IPS DF 6.9 (cell line): ENCODE measurements at places on chromosomes 4 and X.

DNA sequence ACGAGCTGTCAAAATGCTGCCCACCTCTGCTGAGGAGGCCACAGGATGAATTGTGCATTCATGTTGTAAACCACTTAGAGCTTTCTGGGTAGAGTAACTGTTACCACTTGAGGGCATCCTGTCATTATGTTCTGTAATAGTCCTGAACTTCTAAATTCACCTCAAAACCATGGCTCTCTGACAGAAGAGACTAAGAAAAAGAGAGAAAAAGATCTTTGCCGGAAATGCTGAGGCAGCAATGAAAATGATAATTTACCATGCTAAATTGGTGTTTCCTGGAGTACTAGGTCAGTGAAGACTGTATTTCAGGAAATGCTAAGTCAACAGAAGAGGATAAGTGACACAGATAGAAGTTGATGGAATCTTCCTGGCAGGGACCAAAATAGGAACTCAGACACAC is 942.3 kb upstream of the SLIT2 start:
- no peak for DNase-seq

- DNase-seq, result no peak
Observed at GRCh38 chrX:75155447-75155826, 646 bp downstream of the ABCB7 start.

DNA sequence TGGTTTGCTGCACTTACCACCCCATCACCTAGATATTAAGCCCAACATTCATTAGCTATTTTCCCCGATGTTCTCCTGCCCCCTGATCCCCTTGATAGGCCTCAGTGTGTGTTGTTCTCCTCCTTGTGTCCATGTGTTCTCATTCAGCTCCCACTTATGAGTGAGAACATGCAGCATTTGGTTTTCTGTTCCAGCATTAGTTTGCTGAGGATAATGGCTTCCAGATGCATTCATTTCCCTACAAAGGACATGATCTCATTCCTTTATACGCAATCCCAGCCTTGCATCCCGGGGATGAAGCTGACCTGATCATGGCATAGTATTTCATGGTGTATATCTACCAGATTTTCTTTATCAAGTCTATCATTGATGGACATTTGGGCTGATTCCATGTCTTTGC is 99.0 kb upstream of the DCAF12L2 start:
- no peak for DNase-seq

GRCh38 chrX:63561425-63561824 is 210.3 kb upstream of the SPIN4 start:
- DNase-seq, result no peak

DNA sequence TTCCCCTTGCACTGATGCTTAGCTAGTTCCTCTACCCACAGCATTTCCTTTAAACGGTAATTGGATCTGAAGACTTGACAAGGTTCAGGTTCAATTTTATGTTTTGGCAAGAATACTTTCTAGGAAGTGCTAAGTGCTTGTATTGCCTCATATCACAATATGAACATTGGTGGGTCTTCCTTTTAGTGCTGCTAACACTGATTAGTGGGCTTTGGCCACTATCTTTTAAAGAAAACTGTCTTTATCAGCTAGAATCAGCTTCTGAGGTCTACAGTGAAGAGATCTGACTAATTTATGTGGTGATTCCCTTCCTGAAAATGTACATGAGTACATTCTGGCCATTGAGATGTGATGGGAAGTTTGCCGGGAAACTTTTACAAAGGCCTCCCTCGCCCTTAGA is 316.7 kb upstream of the KLF3 start:
- DNase-seq, result no peak

DNA sequence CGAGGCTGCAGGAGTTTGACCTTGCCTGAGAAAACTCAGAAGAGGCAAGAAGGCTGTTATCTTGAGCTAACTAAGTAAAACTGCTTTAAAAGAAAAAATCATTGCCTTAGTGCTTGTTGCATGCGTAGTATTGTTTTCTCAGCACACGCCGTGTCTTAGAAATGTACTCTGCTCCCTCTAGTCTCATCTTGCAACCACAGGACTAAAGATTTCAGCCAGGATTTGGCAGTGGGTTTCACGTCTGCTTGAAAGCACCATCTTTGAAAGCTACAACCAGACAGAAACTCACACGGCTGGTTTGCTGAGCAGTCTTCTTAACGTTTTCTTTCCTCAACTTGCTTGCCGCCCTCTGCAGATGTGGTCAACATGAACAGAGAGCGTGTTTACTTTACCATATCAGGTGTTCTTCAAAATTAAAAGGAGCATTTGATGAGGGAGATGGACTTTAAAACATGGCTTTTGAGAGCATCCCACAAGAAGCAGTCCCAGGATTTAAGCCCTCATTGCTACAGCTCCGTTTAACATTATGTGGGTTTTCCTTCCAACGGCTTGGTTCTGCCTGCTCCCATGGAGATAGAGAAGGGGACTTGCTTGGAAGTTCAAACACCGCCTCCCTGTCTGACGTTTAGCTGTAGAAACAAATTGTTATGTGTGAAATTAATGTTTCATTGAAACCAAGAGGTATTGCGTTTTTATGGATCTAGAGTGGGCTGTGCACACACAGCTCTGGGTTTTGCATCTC is 3.4 kb downstream of the SORCS2 start:
- no peak for DNase-seq

DNA sequence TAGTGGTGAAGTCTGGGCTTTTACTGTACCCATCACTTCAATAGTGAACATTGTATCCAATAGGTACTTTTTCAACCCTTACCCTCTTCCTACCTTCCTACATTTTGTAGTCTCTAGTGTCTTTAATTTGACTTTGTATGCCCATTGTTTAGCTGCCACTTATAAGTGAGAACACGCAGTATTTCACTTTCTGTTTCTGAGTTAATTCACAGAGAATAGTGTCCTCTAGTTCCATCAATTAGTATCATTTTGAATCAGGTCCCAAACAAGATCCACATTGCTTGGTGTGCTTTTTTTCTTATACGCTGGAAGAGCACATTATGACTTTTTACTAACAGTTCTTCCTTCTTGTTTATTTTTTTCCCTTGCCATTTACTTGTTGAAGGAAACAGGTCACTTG is 176.0 kb upstream of the WDFY3 start:
- DNase-seq, result no peak

- no peak for DNase-seq
Observed at GRCh38 chr4:108081256-108081655, 87.5 kb downstream of the LEF1 start.

DNA sequence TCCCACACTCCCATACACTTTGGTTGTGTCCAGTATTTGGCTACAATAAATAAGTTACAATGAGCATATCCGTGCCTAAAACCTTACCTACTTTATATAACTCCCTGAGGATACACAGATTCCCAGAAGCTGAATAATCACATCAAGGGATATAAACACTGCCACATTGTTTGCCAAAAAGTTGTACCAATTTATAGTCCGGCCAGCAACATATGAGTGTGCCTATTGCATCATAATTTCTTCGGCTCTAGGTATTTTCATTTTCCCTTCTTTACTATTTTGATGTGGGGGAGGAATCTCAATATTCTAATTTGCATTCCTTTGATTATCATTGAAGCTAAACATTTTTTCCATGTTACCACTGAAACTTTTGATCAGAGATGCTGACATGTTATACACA is 146.4 kb downstream of the PCDH19 start:
- DNase-seq, result no peak

- no peak for DNase-seq
Observed at GRCh38 chr4:64682481-64682880, 273.2 kb upstream of the TECRL start.

- DNase-seq, result no peak
Observed at GRCh38 chrX:42823443-42823842, 45.5 kb upstream of the PPP1R2C start.

DNA sequence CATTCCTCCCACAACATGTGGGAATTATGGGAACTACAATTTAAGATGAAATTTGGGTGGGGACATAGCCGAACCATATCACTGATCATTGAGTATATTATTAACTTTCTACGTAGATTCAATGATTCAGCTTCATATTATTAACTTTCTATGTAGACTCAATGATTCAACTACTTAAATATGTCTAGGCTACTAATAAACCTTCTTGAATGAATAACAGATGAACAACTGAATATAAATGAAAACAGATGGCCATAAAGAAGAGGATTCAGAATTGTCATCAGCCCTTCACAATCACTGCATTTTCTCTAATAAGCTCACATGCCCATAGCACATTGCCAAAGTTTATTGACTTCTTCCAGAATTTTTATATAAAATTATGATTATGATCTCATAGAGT is 57.0 kb downstream of the CEP44 start:
- no peak for DNase-seq

DNA sequence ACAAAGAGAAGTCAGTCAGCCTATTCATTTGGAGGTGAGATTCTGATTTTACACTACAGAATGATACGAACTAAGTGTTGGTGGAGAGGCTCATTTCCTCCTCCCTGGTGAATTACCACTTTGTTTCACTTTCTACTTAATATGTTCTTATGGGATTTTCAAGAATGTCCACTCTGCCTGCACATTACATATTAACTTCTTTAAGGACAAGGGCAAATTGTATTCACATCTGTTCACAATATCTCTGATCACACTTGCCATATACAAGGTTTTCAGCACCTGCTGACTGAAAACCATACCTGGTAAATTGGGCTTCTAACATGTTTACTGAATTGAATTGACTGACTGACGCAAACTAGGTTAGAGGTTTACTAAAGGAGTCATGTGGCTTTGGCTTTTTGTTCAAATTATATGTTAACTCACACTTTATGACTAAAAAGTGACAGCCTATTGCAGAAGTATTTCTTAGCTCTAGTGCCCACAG is 188.4 kb upstream of the MBNL3 start:
- no peak for DNase-seq

DNA sequence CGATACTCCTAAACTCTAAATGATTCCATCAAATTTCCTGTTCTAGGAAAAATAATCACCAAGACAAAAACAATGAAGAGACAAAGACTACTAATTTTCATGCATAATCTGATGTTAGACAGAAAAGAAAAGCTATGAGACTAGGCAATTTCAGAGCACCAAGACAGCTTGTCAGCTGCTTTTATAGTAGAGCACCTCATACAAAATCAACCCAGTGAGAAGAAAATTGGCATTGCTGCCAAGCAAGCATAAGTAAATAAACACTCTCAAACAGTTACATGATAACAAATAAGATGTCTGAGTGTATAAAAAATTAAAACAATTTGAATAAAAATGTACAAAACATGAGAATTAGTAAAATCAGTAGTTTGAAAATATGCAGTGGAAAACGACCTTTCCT is 1544.6 kb downstream of the C4orf33 start:
- no peak for DNase-seq

DNA sequence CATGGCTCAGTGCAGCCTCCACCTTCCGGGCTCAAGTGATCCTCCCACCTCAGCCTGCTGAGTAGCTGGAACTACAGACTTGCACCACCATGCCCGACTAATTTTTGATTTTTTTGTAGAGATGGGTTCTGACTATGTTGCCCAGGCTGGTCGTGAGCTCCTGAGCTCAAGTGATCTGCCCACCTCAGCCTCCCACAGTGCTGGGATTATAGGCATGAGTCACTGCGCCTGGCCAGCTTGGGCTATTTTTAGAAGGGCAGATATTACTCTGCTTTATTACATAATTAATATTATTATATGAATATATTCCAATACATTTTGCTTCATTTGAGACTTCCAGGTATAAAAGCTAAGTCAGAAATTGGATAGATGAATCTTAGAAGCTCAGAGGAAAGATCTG is 143.7 kb upstream of the ANK2 start:
- no peak for DNase-seq

DNA sequence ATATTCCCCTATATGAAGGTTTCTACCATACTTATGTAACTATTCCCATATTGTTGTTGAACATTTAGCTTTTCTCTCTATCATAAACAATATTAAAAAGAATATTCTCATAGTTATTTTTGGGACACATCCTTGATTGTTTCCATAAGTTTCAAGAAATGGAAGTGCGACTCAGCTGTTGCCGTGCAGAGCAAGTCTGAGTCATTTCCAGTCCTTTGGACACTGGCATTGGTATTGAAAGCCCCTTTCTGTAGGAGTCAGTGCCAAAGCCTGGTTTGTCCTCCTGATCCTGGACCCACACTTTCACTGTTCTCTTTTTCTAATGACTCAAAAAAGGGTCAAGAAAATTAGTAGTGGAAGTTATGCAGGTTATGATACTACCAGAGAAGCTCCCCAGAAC is 108.3 kb upstream of the DIAPH2 start:
- DNase-seq, result no peak

DNA sequence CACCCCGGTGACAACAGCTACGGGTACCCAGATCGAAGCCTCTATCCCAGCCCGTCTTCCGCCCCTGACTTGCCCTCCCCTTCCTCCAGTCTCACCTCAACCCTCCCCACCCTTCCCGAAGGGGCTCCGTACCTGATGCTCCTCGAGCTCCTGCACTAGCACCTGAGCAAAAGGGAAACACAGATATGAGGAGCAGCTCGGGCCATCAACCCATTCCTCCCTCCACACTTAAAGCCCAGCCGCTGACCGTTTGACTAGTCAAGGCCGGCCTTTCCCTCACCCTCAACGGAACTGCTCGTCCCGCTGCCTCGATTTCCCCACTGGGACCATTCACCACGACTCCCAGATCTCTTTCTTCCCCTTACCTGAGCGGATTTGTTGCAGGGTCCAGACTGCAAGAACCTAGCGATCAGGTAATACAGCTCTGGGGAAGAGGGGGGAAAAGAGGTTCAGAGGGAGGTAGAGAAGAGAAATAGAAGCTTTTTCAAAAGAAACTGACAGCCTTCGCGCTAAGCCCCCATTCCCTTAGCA is 731 bp downstream of the BRWD3 start:
- no peak for DNase-seq

DNA sequence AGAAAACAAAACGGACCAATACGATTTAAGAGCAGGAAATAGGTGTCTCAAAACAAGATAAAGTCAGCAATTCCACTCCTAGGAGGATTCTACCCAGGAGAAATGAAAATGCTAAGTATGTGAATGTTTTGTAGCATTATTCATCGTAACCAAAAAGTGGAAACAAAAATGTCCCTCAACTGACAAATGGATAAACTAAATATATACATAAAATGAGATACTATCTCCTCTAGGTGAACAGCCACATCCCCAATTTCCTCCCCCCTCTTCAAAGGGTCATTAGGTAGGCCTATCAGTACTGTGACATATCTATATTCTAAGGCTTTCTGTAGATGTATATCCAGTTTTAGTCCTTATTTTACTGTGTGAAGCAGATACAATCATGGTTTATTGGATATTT is 18.0 kb downstream of the DDX3X start:
- DNase-seq, result no peak

DNA sequence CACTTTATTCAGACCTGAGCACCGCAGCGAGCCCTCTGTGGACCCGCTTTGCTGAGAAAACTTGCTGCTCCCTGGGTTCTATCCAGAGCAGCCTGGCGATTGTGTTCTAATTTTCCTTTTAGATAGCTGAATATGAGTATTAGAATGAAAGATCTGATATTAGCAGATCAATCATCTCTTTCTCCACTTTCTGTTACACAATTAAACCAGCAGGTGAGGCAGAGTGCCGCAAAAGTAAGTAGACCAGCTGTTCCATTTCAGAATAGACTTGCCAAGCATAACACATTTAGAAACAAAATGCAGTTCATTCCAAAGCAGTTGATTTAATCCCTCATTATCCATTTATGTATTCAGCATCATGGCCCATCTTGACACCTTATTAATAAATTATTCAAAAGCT is 58.6 kb downstream of the PALLD start:
- DNase-seq, result no peak

- no peak for DNase-seq
Observed at GRCh38 chr4:113919611-113920010, 59.8 kb downstream of the ARSJ start.
